ENCODE measurements at places on chromosomes 2 and 18.

DNA sequence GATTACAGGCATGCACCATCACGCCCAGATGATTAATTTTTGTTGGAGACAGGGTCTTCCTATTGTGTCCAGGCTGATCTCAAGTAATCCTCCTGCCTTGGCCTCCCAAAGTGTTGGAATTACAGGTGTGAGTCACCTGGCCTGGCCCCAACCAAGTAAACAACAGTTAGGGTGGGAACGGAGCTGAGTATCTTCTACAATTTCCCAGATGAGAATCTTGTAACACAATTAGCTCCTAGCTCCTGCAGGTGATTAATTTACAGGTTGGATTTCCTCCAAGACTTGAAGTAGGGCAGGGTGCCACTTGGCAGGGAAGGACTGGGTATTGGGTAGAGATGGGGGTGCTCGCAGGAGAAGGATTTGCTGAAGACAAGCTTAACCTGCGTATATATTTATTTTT is 17.8 kb downstream of the NLRC4 start:
- no peak for DNase-seq

- no peak for DNase-seq
These were observed 30.8 kb downstream of the GRHL1 start for GRCh38 chr2:9982248-9982647.

DNA sequence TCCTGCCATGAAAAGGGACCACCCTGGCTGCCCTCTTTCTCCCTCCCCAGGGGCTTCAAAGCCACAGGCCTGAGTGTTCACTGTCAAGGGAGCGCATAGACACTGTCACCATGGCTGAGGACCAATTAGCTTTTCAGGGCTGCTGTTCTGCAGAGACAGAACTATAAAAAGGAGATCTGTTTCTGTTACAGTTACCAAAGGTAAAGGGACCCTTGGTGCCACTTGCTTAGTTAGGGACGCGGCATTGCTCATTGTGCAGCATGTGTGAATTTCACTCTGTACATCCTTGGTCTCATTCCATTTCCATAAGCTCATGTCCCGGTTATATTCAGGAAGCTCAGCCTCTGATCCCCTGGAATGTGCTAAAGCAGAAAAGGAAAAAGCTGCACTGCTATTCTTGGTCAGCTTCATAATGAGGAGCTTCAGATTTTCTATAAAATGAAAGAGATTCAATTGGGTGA is 55.5 kb upstream of the RNF152 start:
- no peak for DNase-seq

DNA sequence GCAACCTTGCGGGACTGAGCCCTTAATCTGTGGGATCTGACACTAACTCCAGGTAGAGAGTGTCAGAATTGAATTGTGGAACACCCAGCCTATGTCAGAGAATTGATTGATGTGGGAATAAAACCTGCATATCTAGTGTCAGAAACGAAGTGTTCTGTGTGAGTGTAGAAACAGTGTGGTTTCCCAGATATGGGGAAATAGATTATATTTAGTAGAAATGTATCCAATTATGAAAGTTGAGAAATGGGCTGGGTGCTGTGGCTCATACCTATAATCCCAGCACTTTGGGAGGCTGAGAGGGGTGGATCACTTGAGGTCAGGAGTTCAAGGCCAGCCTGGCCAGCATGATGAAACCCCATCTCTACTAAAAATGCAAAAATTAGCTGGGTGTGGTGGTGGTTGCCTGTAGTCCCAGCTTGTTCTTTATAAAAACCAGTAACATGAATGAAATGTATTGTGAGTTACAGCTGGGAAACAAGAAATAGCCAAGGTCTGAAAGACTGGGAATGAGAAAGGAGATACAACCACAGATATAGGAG is 4.3 kb upstream of the TP53I3 start:
- no peak for DNase-seq

- no peak for DNase-seq
These were observed 827.7 kb downstream of the SOCS6 start for GRCh38 chr18:71116535-71116934.

DNA sequence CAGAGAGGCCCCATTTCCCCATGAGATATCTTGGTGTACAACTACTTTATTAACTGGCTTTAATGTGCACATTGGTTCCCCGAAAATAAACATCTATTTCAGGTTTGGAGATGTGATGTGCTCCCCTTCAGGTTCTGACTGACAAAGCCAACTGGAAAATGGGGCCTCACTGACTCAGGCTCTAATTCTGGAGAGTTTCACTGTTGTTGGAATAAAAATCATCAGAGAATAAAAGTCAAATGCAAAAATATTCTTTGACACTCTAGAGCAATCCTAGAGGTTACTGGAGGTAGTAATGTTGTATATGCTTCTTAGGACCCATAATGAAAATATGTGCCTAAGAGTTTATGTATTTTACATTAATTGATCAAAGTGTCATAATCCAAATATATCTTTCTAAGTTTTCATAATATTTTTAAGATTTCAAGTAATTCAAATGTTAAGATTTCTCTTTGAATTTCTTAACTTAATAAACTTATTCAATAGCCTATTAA is 189.9 kb upstream of the COL3A1 start:
- no peak for DNase-seq

DNA sequence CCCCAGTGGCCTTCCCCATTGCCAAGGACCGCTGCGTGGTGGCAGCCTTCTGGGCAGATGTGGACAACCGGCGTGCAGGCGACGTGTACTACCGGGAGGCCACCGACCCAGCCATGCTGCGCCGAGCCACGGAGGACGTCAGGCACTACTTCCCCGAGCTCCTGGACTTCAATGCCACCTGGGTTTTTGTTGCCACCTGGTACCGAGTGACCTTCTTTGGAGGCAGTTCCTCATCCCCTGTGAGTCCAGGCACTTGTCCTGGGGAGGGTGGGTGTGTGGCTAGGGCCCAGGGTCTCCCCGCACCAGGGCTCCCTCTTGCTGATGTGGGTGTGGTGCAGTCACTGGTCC is 31.9 kb downstream of the SNED1 start:
- DNase-seq = no peak

- no peak for DNase-seq
These were observed 61.0 kb downstream of the MBD2 start for GRCh38 chr18:54163453-54163852.

GRCh38 chr2:15729001-15729400 is 137.3 kb downstream of the DDX1 start:
- no peak for DNase-seq

- DNase-seq = no peak
These were observed 4.3 kb downstream of the SRBD1 start for GRCh38 chr2:45606796-45607195.

DNA sequence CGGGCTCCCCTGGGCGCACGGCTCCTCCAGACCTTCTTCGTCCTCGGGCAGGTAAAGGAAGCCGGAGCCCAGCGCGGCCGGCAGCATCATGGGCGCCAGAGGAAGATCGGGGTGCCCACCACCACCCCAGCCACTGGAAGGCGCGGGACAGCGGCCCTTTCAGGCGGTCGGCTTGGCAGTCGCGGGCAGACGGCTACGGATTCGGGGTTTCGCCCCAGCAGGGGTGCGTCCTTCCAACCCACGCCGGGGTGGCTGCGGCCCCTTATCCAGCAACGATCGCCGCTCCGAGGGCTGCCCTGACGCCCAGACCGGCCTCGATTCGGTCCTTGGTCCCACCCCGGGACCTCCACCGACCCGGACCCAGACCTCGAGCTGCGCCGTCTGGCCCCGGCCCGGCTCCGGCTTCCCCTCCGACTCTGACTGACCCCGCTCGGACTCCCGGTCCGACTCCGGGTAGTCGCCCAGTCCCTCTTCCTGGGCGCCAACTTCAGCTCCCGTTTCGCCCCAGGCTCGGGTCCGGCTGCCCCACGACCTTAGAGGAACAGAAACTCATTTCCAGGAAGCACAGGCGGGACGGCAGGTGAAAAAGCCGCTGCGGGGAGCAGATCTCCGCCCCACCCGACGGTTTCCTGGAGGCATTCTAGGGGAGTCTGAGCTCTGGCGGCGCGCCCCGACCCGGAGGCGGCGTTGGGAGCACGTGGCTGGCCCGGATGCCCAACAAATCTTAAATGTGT is 30.2 kb upstream of the SSB start:
- peak; percentile 13 for DNase-seq

GRCh38 chr2:106004851-106005250 is 189.2 kb downstream of the UXS1 start:
- DNase-seq = no peak

GRCh38 chr18:49890041-49890440 is 76.7 kb upstream of the ACAA2 start:
- no peak for DNase-seq

GRCh38 chr18:37341473-37342086 is 224.0 kb downstream of the CELF4 start:
- DNase-seq = no peak

GRCh38 chr2:215652388-215652787 is 216.5 kb upstream of the FN1 start:
- no peak for DNase-seq

- DNase-seq = no peak
These were observed 53.5 kb upstream of the LCLAT1 start for GRCh38 chr2:30393510-30393909.

DNA sequence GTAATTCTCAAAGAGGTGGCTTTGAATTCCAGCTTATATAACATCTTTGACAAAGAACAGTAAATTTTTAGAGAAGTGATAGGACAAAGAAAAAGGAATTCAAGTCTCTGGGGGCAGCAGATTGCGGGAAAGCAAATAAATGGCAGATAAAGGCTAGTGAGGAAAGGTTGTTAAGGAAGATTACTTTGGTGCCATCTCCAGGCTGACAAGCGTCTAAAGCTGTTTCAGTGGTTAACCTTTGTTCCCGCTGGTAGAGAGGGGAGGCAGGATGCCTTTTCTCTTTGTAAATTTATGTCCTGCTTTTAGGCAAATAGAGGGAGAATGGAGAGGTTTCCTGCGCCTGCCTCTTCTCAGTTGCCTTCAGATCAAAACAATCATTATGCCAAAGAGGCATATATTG is 431.2 kb upstream of the CHST9 start:
- DNase-seq = no peak
